ENCODE measurements at places on chromosomes 7 and 10.

DNA sequence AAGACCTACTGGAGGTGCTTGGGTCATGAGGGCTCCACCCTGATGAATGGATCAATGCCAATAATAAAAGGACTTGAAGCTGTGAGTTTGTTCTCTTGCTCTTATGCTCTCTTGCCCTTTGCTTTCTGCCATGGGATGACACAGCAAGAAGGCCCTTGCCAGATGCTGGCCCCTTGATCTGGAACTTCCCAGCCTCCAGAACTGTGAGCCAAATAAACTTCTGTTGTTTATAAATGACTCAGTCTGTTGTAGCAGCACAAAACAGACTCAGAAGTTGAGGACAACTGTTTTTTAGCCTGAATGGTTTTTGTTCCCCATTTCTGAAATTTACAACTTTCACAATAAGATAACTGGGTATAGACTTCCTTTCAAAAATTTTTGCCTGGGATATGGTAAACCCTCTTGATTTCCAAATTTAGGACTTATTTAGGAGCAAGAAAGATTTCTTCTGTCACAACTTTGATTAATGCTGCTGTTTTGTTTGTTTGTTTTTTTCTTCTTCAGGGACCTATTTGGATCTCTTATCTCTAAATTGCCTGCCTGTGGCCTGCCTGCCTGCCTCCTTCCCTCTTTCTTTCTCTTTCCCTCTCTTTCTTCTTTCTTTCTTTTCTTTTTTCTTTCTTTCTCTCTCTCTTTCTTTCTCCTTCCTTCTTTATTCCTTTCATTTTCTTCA is 12.1 kb downstream of the ENTPD1 start:
- peak; percentile 53 for ATAC-seq

- ATAC-seq: no peak
Observed at GRCh38 chr7:28088032-28088431, 92.6 kb downstream of the JAZF1 start.

- no peak for ATAC-seq
Observed at GRCh38 chr10:1657479-1657878, 79.8 kb downstream of the ADARB2 start.

- ATAC-seq: no peak
Observed at GRCh38 chr10:1203704-1204103, 147.5 kb downstream of the WDR37 start.

GRCh38 chr7:15209429-15209828 is 306.9 kb upstream of the DGKB start:
- no peak for ATAC-seq

DNA sequence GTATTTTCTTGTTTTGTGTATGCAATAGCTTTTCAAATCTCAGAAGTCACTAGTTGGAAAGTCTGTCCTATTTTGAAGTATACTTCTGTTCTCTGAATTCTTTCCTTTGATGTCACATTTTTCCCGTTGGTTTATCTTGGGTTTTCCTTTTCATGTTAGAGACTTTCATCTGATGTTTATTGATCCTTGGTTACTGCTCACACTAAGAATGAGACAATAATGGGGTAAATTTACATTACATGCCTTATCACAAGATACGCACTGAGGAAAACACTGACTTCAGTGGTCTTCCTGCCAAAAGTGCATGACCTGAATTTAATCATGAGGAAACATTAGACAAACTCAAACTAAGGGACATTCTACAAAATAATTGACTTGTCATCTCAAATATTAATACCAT is 63.5 kb upstream of the C1GALT1 start:
- ATAC-seq: no peak

- no peak for ATAC-seq
Observed at GRCh38 chr7:150784120-150784736, 15.9 kb downstream of the TMEM176B start.

DNA sequence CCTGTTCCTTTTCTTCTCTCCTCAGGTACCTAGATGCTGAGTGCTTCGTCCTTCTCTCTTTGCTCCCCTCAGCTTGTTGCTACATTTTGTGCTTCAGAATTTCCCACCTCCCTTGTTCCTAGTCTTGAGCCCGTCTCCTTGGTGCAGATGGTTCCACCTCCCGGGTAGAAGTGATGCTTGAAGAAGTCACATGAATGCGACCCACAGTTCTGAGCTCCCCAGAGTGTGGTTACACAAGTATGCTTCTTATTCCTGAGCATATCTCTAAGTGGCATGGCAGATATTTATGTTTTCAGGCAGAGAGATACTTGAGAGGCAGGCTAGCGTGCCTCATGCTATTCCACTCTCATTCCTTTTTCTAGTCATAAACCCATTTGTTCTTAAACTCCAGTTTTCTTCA is 34.0 kb downstream of the INPP5F start:
- no peak for ATAC-seq

DNA sequence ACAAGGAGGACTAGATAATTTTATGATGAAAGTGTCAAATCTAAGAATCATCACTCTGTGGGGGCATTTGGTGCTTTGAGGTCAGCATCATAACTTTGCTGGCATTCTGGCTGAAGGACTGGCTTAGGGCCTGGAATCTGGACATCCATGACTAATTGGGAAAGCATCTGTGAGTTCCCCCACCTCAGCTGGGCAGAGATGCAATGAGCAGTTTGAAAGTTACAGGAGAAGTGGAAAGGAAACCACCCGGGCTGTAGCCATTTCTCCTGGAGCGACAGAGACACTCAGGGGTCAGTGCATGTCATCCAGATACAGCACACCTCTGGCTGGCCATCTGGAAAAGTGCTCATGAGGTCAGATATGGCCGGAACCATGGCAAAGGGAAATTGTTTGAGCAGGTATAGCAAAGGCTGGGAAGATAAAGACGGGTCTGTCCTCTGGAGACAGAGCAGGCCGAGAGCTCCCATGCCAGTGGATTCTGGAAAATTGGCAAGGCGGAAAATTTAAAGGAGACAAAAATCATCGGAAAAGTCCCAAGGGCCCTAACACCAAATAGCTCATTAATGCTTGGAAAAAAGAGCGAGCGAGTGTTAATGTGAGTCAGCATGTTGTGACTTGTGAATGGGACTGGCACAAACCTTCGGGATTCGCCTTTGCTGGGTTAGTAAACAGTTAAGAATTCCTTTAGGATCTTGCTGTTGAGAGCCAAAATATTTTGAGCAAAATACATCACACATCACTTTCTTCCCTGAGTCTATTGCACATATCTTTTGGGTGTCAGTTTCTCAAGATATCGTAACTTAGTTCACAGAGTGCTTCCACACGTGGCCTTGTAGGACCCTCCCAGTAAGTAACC is 188.4 kb upstream of the AGK start:
- ATAC-seq: no peak

- ATAC-seq: no peak
Observed at GRCh38 chr7:94972296-94972695, 64.9 kb downstream of the PPP1R9A start.

DNA sequence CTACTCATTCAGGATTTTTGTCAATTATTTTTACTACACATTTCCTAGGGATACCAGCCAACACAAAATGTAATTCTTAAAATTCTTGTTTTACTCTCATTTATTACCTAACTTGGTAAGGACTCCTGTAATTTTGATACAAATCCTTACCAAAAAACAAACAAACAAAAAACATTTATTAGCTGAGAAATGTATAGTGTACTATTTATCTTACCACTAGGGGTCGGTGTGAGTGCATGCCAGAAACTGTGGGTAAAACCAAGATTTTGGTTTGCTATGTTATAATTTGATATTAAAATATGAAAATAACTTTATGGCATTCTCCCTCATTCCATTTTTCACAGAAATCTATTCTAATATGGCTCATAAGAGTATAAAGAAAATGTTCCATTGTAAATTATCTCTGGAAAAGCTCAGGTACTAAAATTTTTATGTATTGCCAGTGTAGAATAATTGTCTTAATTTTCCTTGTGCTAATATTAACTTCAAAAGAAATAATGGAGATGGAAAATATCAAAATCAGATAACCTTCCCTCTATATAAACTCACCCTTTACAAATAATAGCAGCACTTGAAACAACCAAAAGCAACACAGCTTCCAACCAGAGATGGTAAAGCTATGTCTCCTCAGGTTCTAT is 290.8 kb upstream of the PCDH15 start:
- ATAC-seq: no peak

GRCh38 chr7:22154143-22154529 is 202.8 kb downstream of the RAPGEF5 start:
- ATAC-seq: no peak

DNA sequence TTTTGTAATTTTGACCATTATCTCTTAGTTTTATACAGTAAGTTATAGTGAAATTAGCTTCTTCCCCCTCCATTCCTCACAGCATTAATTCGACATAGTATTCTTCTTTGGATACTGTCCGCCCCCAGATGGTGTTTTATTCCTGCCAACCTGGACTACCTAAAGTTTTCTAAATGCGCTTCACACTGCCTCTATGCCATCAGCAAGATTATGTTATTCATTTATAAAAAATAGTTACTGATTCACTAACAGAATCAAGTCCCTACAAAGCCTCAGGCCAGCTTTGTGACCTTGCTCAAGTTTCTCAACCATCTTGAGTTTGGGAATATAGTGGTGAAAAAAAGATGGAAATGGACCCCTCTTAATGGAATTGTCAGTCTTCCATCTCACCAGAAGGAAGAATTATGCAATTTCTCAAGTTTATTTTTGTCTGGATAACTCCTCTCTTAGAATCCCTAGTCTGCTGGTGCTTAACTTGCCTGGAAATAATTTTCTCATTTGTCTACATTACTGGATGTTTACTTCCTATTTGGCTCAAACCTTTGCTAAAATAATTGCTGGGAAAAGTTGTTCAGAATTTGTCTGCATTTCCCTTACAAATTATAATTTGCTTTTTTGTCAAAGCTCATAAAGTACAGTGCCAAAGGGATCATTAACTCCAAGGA is 16.7 kb upstream of the FGL2 start:
- no peak for ATAC-seq

GRCh38 chr7:1825897-1826741 is 156.0 kb downstream of the ELFN1 start:
- no peak for ATAC-seq

DNA sequence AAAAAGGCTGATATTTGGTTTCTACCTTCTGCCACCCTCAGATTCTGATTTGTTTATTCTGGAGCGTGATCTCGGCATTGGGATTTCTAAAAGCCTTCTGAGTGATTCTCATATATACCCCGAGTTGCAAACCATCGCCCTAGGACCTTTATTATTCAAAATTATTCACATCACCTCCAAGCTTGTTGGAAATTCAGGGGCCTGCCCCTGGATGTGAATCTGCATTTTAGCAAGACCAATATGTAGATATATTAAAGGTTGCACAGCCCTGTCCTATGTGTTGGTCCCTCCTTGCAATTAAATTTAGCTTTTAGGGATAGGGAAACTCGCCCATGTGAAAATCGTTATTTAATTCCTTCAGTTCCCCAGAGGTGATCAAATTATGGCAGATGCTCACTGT is 9.0 kb upstream of the CHN2 start:
- ATAC-seq: no peak

- ATAC-seq: no peak
Observed at GRCh38 chr7:22668971-22669401, 58.0 kb upstream of the IL6 start.

DNA sequence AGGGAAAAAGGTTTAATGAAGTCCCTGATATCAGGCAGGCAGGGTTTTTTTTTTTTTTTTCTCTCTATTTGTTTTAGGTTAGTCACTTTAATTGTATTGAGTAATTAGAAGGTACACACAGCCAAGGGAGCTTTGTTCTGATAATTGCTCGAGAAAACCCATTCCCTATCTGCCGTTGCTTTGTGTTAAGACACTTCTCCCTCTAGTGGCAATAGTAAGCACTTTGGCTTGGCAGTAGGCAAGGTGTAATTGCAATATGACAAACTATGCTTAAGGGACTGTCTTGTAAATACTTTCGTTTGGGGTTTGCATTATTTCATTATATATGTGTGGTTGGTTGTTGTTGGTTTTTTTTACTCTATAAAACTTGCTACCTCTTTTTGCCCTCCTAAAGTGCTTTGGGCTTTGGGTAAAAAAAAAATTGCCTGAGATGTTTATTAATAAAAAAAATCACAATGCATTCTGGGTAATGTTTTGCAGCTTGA is 113.4 kb downstream of the BTRC start:
- peak; percentile 87 for ATAC-seq

DNA sequence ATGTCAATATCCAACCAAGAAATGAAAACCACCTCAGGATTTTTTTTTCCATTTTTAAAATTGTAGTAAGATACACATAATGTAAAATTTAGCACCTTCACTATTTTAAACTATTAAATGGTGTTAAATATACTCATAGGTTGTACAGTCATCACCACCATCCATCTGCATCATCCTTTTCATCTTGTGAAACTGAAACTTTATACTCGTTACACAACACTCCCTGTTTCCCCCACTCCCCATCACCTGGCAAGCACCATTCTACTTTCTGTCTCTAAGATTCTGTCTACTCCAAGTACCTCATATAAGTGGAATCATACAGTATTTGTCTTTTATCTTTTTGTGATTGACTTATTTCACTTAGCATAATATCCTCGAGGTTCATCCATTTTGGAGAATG is 335.2 kb upstream of the NPSR1 start:
- peak; percentile 49 for ATAC-seq

DNA sequence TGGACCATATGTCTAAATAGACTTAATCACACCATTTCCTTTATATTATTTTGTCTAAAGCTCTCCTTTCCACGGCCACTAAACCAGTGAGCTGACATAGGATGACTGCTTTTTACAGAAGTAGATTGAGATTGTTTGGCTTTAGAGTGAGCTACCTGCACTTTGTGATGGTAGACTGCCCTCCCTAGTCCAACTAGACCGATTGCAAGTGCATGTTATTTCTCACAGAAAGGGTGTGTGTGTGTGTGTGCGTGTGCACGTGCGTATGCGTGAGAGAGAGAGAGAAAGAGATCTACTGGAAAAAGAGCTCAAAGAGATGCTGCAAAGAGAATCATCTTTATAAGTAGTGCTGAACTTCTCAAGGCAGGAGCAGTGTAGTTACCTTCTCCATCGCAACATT is 60.7 kb downstream of the VCL start:
- ATAC-seq: no peak

GRCh38 chr10:55476129-55476528 is 675.1 kb upstream of the PCDH15 start:
- no peak for ATAC-seq

DNA sequence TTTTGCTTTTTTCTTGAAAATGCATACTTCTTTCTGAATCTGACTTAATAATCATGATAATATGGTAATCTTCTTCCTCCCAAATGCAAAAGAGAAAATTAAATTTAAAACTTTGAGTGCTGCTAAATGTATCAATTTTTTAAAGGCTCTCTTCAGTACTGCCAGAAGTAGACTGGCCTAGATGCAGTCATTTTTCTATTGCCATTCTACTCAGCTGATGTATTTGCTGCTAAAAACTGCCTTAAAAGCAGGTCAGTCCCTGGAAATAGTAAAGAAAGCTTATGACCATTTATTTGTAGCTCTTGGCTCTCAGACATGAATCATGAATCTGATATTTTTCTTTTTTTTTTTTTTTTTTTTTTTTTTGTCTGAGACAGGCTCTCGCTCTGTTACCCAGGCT is 28.5 kb downstream of the NAPEPLD start:
- no peak for ATAC-seq

GRCh38 chr10:110460111-110460809 is 37.4 kb upstream of the DUSP5 start:
- ATAC-seq: peak; percentile 40

GRCh38 chr10:131205556-131205955 is 106.0 kb downstream of the TCERG1L start:
- no peak for ATAC-seq

- no peak for ATAC-seq
Observed at GRCh38 chr10:61089251-61089650, 145.3 kb upstream of the RHOBTB1 start.
